Nephron progenitor cell (in vitro differentiated cells): ENCODE measurements at places on chromosomes 1 and 21.

DNA sequence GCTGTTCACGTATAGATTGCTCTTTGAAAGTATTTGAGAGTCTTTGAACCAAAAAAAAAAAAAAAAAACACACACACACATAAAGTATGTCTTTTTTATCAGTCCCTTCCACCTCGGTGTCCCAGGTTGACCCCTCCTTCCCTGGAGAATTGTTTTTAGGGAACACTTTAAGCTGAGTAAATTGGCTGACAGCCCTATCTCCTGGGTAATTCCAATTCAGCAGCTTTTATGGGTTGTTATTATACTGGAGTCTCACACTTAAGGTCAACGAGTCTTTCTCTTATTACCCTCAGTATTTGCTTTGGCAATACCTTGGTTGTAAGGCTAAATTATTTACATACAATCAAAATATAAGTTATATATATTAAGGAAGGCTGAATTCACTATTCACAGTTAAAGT, 69.4 kb downstream of the SLC30A10 start:
- no peak overlapping the region for H3K4me3 ChIP-seq
- no peaks in the 10 kb centered on the region for H3K27me3 ChIP-seq
- H3K4me1 ChIP-seq = peaks cover 3% of the 10 kb centered on the region
- no peak overlapping the region for H3K27ac ChIP-seq

DNA sequence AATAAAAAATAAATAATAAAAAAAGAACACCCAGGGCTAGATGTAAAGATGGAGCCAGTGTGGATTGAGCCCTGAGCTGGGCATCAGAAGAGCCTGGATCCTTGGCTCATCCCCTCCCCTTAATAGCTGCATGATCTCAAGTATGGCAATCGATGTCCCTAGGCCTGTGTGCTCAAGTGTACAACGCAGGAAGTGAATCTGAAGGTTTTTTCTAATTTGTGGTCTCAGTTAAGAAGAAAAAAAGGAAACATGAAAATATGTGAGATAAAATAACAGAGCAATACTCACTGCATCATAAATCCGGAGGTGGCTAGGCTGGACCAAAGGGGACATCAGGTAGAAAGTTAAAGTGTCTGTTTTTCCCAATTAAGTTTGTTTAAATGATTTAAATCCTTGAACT, 47.3 kb upstream of the SLC44A3 start:
- no peak for DNase-seq
- no peaks in the 10 kb centered on the region for H3K27me3 ChIP-seq
- H3K27ac ChIP-seq = peak overlapping the region; percentile 80
- H3K4me1 ChIP-seq = peaks cover 23% of the 10 kb centered on the region
- no peak overlapping the region for H3K4me3 ChIP-seq

DNA sequence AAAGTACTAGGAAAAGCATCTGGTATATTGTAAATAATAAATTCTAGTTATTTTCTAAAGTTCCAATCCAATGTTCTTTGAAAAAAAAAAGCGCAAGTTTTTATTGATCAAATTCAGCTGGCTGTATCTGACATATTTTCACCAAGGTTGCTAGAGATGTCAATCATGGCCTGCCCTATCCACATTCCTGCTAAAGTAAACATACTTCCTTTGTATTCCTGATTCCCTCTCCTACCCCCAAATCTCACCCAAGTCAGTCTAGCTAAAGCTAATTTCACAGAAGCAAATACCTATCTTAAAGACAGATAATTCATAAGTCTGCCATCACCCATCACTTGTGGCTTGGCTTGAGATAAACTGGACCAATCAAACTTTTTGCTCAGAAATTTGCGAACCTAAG, 21.3 kb downstream of the ANKRD13C start:
- peaks cover 46% of the 10 kb centered on the region for H3K36me3 ChIP-seq
- no peak overlapping the region for H3K4me3 ChIP-seq
- peaks cover 3% of the 10 kb centered on the region for H3K27me3 ChIP-seq

DNA sequence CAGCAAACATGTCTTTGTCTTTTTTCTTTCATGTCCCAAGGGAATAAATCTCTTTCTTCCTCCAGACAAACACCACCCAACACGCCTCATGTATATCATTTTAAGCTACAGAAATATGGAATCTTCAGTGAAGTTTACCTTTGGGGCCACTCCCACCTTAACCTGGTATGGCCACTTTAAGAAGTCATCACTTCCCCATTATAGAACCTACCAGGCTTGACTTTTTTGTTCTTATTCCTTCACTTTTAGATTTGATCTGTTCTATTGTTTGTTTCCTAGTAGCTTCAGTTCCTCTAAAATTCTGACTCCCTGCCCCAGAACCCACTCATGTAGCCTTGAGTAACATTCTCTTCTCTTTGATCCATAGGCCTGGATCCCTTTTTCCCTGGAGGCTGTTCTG, 226.3 kb downstream of the HLX start:
- peaks cover 6% of the 10 kb centered on the region for H3K27me3 ChIP-seq
- H3K27ac ChIP-seq = no peak overlapping the region
- H3K36me3 ChIP-seq = no peaks in the 10 kb centered on the region
- no peak overlapping the region for H3K4me3 ChIP-seq
- no peak for DNase-seq

DNA sequence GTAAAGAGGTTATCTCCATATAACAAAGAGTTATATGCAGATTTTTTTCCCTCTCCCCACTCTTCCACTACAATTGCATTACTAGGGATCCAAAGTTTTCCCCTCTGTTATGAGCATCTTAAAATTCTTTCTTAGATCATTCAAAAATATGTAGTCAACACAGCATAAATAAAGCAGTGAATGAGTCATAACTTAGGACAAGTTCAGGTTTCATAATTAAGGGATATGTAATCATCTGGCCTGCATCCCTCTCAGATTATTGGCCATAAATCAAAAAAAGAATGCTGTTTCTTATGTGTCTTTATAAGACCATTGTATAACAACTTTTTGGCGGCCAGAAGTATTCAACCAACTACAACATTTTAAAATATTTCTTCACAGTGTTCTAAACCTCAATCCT, 1526.1 kb downstream of the KCNT2 start:
- no peak for DNase-seq
- H3K27ac ChIP-seq = no peak overlapping the region
- H3K4me3 ChIP-seq = no peak overlapping the region
- H3K27me3 ChIP-seq = no peaks in the 10 kb centered on the region
- no peaks in the 10 kb centered on the region for H3K4me1 ChIP-seq

GRCh38 chr1:201128476-201128875, 1.5 kb upstream of the ASCL5 start:
- peaks cover 27% of the 10 kb centered on the region for H3K27me3 ChIP-seq
- no peak overlapping the region for H3K27ac ChIP-seq
- DNase-seq = no peak
- H3K4me3 ChIP-seq = no peak overlapping the region
- peaks cover 19% of the 10 kb centered on the region for H3K36me3 ChIP-seq
- peaks cover 34% of the 10 kb centered on the region for H3K4me1 ChIP-seq

GRCh38 chr1:236882678-236883077, 87.6 kb downstream of the MTR start:
- peaks cover 4% of the 10 kb centered on the region for H3K27me3 ChIP-seq
- no peak overlapping the region for H3K27ac ChIP-seq
- peaks cover 61% of the 10 kb centered on the region for H3K36me3 ChIP-seq
- no peak for DNase-seq
- H3K4me3 ChIP-seq = no peak overlapping the region
- peaks cover 4% of the 10 kb centered on the region for H3K4me1 ChIP-seq

GRCh38 chr1:160124705-160125478, 9.3 kb downstream of the ATP1A2 start:
- H3K4me3 ChIP-seq = no peak overlapping the region
- no peak for DNase-seq
- H3K4me1 ChIP-seq = peaks cover 23% of the 10 kb centered on the region

- no peaks in the 10 kb centered on the region for H3K27me3 ChIP-seq
- no peak for DNase-seq
- H3K4me1 ChIP-seq = peaks cover 11% of the 10 kb centered on the region
Observed at GRCh38 chr1:205714906-205715246, 34.6 kb upstream of the SLC45A3 start.

GRCh38 chr1:20160034-20160433, 20.9 kb downstream of the PLA2G2F start:
- no peak overlapping the region for H3K4me3 ChIP-seq
- no peak overlapping the region for H3K27ac ChIP-seq
- H3K27me3 ChIP-seq = peaks cover 33% of the 10 kb centered on the region

GRCh38 chr1:200206761-200207160, 179.3 kb downstream of the NR5A2 start:
- H3K4me3 ChIP-seq = no peak overlapping the region
- H3K4me1 ChIP-seq = peaks cover 41% of the 10 kb centered on the region
- no peak for DNase-seq
- H3K27me3 ChIP-seq = peaks cover 5% of the 10 kb centered on the region

GRCh38 chr1:155835548-155835947, 21.5 kb downstream of the GON4L start:
- peak overlapping the region; percentile 74 for H3K27ac ChIP-seq
- H3K4me1 ChIP-seq = peaks cover 11% of the 10 kb centered on the region
- H3K36me3 ChIP-seq = peaks cover 64% of the 10 kb centered on the region
- no peak overlapping the region for H3K4me3 ChIP-seq
- DNase-seq = no peak

GRCh38 chr1:105260001-105260400, 1510.3 kb downstream of the AMY1C start:
- no peak overlapping the region for H3K27ac ChIP-seq
- peaks cover under 1% of the 10 kb centered on the region for H3K27me3 ChIP-seq
- no peak for DNase-seq
- no peaks in the 10 kb centered on the region for H3K4me1 ChIP-seq
- H3K4me3 ChIP-seq = no peak overlapping the region
- H3K36me3 ChIP-seq = no peaks in the 10 kb centered on the region

GRCh38 chr21:33443194-33443593, 36.6 kb downstream of the TMEM50B start:
- peaks cover 15% of the 10 kb centered on the region for H3K36me3 ChIP-seq
- DNase-seq = no peak
- peak overlapping the region; percentile 4 for H3K27ac ChIP-seq
- peaks cover 27% of the 10 kb centered on the region for H3K4me1 ChIP-seq
- no peaks in the 10 kb centered on the region for H3K27me3 ChIP-seq

DNA sequence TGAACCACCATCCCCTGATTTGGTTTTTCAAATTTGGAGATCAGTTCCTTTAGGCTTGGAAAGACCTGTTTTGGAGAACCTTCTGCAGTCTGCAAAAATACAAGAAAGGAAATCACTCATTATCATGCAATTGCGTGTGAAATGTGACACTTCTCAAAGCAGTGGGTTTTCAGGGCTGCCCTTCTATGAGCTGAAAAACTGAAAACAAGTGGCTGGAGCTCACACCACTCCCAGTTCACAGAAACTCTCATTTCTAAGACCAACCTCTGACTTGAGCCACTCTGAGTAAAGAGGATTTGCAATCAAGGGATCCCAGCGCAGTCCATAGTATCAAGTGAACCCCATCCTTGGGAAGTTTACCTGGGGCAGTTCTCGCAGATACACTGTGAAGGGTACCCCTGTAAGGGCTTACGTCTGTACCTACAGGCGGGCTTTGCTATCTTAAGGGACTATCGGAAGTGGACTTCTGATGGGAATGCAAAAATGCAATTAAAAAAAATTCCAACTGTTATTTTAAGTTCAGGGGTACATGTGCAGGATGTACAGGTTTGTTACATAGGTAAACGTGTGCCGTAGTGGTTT, 12.8 kb downstream of the SH2D1B start:
- no peaks in the 10 kb centered on the region for H3K36me3 ChIP-seq
- H3K4me1 ChIP-seq = peaks cover 14% of the 10 kb centered on the region
- H3K4me3 ChIP-seq = no peak overlapping the region
- DNase-seq = no peak
- H3K27me3 ChIP-seq = peaks cover 6% of the 10 kb centered on the region

GRCh38 chr21:34344584-34344983, 19.2 kb upstream of the KCNE2 start:
- H3K36me3 ChIP-seq = no peaks in the 10 kb centered on the region
- H3K27ac ChIP-seq = peak overlapping the region; percentile 39
- peaks cover 50% of the 10 kb centered on the region for H3K4me1 ChIP-seq
- peaks cover 8% of the 10 kb centered on the region for H3K27me3 ChIP-seq
- no peak overlapping the region for H3K4me3 ChIP-seq

DNA sequence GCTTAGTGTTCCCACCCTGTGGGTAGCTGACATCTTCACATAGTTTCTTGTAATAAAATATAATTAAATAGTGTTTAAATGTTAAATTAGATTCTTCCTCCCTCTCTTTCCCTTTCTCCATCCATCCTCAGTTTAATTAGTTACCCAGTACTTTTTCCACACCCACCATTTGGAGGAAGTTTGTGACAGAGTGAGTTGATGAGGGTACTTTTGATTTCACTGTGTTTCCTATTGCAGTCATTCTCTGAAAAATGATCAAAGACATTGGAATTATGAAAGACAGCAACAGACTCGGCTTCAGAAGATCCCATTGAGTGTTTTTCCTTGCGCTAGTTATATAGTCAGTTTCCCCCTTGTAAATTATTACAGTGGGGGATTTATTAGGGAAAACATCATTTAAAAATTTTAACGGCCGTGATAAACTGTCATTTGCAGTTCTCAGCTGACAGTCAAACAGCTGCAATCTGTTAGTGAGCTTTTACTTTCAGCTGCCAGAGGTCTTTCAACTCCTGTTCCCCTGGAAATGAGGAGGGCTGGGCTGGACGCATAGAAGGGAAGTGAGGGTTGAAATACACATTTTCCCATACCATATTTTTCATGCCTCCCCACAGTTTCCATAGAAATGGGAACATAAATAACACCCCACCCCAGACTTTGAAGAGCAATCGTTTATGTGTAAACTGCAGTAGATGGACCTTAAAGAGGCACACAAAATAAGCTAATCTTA, 61.3 kb upstream of the CACYBP start:
- no peaks in the 10 kb centered on the region for H3K27me3 ChIP-seq
- H3K27ac ChIP-seq = no peak overlapping the region
- no peak for DNase-seq
- peaks cover 5% of the 10 kb centered on the region for H3K4me1 ChIP-seq
- H3K4me3 ChIP-seq = no peak overlapping the region
- H3K36me3 ChIP-seq = no peaks in the 10 kb centered on the region
